ENCODE measurements at places on chromosomes 1 and 21.
A peak's percentile ranks its signal among the peaks of the same experiment; 100 is the strongest.

DNA sequence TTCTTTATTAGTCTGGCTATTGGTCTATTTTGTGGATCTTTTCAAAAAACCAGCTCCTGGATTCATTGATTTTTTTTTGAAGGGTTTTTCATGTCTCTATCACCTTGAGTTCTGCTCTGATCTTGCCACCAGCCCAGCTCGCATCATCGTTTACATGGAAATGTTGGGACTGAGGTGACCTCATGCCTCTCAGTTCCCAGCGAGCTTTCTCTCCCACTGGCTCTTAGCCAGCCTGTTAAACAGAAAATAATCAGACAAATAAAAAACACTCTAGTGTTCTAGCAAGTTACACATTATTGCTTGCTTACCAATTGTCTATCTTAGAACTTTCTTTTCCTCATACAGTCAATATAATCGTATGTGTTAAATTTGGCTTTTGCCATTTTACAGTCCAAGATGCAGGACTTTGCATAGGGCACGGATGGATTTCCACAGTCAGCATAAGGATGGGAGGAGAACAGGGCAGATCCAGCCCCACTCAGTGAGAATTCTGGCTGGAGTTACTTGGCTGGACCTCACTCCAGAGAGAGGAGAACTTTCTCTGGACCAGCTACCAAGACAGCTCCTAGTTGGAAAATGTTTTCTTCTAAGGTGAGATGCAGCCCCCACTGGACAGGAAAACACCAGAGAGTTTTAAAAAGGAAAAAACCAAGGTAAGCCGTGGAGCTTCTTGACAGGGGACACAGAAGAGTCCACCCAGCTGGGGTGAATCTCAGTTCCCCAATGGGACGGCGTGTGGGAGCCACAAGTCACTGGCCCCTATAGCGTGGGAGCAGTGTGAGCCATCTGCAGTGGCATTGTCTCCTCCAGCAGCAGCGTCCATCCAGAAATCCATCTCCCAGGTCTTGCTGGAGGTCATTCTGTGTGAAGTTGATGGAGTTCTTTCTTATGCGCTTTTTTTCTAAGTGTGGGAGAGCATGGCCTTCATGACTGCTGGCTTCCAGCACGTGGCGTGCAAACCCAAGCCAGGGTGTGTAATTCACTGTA is 17.6 kb downstream of the PGBD2 start:
- no peak for DNase-seq

GRCh38 chr21:28086861-28087581 is 905.7 kb downstream of the LTN1 start:
- DNase-seq, result no peak

GRCh38 chr1:208083715-208084085 is 160.5 kb downstream of the PLXNA2 start:
- no peak for DNase-seq

- DNase-seq, result no peak
Observed at GRCh38 chr1:157915859-157916258, 74.3 kb upstream of the CD5L start.

- DNase-seq, result no peak
Observed at GRCh38 chr1:85319491-85319890, 43.1 kb upstream of the BCL10 start.

- DNase-seq, result no peak
Observed at GRCh38 chr21:20783611-20784010, 214.6 kb upstream of the NCAM2 start.

- no peak for DNase-seq
Observed at GRCh38 chr1:169048043-169048442, 58.4 kb upstream of the ATP1B1 start.

GRCh38 chr1:182262425-182262824 is 129.2 kb downstream of the GLUL start:
- DNase-seq, result no peak

DNA sequence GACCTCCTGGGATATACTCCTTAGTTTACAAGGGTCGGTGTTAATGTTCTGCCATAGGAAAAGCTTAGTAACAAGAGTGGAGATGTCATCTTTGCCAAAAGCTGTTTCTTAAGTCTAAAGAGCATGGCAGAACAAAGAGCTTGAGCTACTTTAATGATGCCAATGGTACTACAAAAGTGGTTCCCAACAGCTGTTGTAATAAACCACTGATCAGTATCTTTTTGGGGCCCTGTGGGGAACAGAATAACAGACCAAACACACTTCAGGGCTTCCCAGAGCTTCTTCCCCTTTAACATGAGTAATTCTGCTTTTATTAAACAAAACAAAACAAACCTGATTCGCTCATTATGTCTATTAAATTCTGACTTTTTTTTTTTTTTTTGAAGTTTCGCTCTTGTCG is 116.3 kb downstream of the NCAM2 start:
- no peak for DNase-seq

- DNase-seq, result peak; percentile 58
Observed at GRCh38 chr1:109790735-109791494, 27.2 kb upstream of the EPS8L3 start.

- no peak for DNase-seq
Observed at GRCh38 chr1:240613356-240614142, 1.6 kb upstream of the GREM2 start.

GRCh38 chr1:189217646-189218045 is 1260.0 kb downstream of the BRINP3 start:
- no peak for DNase-seq

DNA sequence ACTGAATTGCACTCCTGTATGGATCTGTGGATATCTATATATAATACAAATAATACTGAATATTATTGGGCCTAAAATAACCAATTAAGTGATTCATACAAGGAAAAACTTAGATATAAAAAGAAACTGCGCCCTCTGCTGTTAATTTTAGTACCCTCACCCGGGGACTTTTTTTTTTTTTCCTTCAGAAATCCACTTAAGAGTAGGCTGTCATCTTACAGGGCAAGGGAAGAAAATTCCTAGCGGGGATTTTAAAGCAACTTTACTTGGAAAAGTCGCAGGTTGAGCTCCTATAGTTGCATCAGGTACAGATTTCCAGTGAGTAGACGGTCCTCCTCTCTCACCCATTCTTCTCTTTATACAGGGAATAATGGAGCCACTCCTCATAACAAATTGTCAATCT is 1.3 kb downstream of the NTNG1 start:
- peak; percentile 18 for DNase-seq

- DNase-seq, result peak; percentile 13
Observed at GRCh38 chr1:53015508-53015860, 46.5 kb upstream of the PODN start.

GRCh38 chr1:160837558-160838205 is 25.0 kb downstream of the CD244 start:
- no peak for DNase-seq

DNA sequence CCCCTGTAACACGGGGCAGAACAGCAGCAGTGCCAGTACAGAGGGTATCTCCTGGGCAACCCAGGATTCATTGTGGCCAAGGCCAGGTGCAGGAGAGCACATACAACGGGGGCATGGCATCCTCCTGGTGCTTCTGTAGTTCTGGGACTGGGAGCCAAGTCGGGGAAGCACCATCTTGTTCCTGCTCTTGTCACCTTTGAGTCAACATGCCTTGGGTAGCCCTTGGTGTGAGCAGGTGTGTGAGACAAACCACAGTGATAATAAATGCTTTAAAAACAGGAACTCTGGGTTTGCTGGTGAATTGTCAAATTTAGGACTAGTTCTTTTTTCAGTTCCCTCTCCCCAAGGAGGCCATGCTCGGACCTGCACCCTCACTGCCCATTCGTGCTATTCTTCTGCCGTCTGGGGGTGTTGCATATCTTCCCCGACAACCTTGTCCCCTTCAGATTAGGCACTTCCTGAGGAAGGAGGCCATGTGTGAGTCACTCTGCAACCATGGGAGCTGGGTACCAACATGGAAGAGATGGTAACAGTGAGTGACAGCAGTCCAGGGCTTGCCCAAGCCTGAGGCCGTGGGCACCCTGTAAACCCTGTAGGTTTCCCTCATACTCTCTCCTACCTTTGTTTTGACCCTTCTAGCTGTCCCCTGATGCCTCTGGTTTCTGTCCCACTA is 150.2 kb downstream of the GRIK3 start:
- DNase-seq, result peak; percentile 0

DNA sequence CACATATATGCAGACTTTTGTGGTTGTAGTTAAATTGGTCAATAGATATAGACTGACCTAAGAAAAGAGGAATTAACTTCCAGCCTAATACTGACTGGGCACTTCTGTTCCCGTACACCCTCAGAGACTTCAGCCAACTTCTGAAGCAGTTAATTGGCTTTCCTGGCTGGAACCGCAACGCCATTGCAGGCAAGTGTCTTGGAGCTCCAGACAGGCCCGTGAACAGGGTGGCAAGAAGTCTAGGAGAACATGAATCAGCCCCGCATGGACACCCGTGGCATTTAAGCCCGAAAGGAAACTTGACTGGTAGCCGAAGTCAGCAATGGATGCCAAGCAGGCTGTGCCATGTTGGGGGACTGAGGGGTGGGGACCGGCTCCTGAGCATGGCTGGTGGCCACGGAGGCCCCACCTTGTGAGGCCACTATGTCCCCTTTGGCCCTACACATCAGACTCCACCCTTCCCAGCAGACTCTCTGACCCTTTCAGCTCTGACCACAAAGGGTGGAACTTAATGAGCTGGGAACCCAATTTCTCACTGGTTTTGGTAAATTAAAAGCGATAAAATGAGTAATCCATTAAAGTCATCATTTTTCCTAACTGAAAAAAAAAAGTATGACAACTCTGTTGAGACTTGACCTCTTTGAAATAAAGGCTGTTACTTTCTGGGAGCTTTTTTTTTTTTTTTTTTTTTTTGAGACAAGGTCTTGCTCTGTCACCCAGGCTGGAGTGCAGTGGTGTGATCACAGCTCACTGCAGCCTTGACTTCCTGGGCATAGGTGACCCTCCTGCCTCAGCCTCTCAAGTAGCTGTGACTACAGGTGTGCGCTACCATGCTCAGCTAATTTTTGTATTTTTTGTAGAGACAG is 54.1 kb downstream of the RUNX1 start:
- no peak for DNase-seq

DNA sequence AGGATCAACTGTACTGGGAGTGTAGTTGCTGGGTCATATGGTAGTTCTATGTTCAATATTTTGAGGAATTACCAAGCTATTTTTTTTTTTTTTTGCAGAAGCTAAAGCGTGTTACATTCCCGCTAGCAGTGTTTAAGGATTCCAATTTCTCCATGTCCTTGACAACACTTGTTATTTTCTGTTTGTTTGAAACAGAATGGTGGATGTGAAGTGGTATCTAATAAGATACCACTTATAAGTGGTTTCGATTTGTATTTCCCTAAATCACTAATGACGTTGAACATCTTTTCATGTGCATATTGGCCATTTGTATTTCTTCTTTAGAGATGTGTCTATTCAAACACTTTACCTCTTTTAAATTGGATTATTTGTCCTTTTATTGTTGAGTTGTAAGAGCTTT is 112.2 kb downstream of the DISP1 start:
- DNase-seq, result no peak

DNA sequence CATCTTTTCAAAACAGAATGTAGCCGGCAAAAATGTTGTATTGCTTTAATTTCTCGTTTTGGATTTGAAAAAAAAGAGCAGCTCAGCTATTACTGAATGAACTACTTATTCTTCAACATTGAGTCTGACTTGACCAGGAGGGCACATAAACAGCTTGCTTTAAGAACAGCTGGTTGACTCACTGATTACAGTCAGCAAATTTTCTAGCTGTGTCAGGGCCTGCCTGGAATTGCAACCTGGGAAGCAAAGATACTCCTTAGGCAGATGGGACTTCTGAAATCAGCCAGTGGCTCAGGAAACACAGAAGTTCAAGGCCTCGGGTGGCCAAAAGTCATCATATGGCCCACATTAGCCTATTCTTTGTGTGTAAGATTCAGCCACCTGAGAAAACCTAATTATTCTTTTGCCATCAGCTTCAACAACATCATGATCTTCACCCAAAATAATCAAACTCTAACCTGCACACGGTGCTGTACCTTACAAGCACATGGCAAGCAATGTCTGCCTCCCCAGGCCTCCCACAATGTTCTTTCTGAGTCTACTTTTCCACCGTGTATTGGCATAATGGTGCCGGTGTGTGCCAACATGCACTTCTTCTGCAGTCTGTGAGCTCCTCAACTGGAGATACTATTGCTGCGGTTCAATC is 307.2 kb downstream of the HHIPL2 start:
- DNase-seq, result no peak

DNA sequence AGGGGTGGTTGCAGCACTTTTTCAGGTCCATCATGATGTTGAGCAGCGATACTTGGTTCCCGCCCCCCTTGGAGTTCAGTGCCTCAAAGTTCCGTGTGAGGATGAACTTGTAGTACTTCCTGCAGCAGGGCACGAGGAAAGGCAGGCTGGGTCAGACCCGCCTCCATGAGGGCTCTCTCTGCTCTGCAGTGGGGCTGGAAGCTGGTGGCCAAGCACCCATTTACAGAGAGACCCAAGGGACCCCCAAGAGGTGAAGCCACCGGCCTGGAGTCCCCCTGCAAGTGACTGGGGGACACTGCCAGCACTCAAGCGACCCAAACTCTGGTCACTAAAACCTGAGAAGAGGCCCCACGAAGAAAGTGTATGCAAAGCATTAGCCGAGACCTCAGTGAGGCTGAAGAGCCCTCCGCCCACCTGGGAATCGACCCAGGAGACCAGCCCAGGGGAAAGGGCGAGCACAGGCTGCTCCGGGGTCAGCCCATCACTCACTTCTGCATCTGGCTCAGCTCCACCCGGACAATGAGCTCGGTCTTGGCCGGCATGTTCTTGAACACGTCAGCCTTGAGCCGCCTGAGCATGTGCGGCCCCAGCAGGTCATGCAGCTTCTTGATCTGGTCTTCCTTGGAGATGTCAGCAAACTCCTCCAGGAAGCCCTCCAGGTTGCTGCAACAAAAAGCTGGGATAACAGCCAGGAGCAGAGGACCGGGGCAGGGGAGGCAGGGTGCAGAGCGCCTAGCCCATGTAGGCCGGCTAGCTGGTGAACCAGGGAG is 45.2 kb downstream of the CHD5 start:
- DNase-seq, result no peak

GRCh38 chr1:179818260-179818659 is 59.3 kb downstream of the TOR1AIP2 start:
- no peak for DNase-seq

DNA sequence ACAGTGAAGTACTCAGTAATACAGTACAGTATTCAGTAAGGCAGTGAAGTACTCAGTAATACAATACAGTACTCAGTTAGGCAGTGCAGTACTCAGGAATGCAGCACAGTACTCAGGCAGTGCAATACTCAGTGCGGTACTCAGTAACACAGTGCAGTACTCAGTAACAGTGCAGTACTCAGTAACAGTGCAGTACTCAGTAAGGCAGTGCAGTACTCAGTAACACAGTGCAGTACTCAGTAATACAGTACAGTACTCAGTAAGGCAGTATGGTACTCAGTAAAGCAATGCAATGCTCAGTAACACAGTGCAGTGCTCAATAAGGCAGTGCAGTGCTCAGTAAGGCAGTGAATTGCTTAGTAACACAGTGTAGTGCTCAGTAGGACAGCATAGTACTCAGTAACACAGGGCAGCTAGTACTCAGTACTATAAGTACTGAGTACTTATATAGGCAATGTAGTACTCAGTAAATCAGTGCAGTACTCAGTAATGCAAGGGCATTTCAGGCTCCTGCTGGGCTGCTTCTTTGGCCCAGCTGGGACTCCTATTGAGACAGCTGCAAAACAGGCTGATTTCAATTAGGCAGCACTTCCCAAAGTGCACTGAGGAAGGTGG is 411.3 kb downstream of the DISC1 start:
- no peak for DNase-seq

Measured in ELF-1 (cell line).